ENCODE measurements at places on chromosomes 1 and 21. TPM values are rescaled to one million over a fixed set of nuclear protein-coding genes. Genes with fewer than 3 reads are reported as not detected.

Gene NECTIN4
- total RNA-seq: not detected

Gene CD5L
- not detected for total RNA-seq

Gene GNAT2
- total RNA-seq: not detected

Gene NBPF20
- 0.92 TPM for total RNA-seq

Gene CD84
- total RNA-seq: 0.10 TPM

Gene KCNK1
- 0.20 TPM for total RNA-seq

Gene LDLRAD1
- total RNA-seq: not detected

Gene IFI44
- total RNA-seq: 3.1 TPM

Gene THEM5
- not detected for total RNA-seq

All from gastrocnemius medialis (tissue), 4 donors.